K562 (cell line): ENCODE measurements at places on chromosomes 16 and 17.

DNA sequence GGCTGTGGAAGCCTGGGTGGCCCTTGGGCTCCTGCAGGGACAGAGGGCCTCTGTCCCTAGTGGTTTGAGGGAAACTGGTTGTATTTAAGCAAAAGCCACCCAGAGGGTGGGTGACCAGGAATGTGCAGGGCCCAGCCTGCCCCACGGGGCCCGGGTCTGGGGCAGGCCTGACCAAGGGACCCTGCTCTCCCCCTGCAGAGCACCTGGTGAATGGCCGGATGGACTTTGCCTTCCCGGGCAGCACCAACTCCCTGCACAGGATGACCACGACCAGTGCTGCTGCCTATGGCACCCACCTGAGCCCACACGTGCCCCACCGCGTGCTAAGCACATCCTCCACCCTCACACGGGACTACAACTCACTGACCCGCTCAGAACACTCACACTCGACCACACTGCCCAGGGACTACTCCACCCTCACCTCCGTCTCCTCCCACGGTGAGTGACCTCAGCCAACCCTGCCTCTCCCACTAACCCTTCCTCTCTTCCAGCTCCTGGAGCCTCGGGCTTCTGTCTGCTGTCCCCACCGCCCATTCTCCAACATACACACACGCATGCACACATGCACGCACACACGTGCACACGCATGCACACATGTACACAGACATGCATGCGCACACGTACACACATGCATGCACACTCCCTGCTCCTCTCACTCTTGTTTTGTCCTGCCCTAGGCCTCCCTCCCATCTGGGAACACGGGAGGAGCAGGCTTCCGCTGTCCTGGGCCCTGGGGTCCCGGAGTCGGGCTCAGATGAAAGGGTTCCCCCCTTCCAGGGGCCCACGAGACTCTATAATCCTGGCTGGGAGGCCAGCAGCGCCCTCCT lies 10.4 kb downstream of the GALK1 start:
- peak; percentile 68 for DNase-seq

- DNase-seq, result no peak
Measured at GRCh38 chr16:28930652-28931051, 1.1 kb upstream of the CD19 start.

DNA sequence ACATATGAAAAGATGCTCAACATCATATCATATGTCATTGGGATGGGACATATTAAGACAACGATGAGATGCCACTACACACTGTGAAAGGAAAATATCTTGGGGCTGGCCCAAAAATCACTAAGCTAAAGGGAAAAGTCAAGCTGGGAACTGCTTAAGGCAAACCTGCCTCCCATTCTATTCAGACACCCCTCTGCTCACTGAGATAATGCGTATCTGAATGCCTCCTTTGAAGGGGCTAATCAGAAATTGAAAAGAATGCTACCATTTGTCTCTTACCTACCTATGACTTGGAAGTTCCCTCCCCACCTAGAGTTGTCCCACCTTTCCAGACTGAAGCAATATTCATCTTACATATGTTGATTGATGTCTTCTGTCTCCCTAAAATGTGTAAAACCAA lies 11.2 kb upstream of the TRIM25 start:
- no peak for DNase-seq

- no peak for DNase-seq
Measured at GRCh38 chr16:84933774-84934631, 77.3 kb downstream of the ZDHHC7 start.

- no peak for DNase-seq
Measured at GRCh38 chr16:30758988-30759491, 2.8 kb downstream of the CFAP119 start.

- DNase-seq, result no peak
Measured at GRCh38 chr17:249236-249993, 68.0 kb upstream of the DOC2B start.

DNA sequence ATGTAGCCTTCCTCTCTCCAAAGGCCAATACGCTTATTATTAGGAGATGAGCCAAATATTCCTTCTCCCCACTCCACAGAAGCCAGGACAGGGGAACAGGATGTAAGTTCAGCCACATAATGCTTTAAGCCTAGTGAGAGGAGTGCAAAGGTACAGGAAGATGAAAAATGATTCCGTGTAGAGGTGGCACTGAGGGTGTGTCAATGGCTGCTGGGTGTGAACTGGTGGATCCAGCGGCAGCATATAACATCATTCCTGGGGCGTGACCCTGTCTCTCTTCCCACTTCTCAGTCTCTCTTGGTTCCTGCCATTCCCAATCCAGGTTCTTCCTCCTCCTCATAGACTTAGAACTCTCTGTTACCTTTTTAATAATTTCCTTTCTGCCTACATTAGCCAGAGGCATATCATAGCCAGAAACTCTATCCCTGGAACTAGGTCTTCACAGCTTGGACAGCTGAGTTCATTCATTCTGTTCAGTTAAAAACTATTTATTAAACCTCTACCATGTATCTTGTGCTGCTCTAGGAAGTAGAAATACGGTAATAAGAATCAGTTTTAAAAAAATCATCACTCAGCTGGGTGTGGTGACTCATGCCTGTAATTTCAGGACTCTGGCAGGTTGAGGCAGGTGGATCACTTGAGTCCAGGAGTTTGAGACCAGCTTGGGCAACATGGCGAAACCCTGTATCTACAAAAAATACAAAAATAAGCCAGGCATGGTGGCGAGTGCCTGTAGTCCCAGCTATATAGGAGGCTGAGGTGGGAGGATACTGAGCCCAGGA lies 58.0 kb upstream of the FAM20A start:
- DNase-seq, result no peak

DNA sequence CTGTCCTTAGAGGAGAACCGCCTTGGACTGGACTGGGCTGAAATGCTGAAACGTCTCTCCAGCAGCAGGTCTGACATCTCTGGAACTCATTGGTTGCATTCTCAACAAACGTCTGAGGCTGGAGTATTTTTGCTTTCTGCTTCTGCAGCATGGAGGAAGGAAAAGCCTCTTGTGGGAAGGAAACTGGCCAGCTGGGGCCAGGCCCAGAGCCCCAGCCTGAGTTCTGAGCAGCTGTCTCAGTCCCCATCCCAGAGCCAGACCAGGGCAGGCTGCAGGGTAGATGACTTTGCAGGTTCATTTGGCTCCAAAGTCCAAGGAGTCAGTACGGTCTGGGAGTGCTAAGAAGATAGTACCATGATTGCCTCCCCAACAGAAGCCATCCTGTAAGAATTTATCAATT lies 18.3 kb downstream of the TEKT3 start:
- DNase-seq, result no peak

- peak; percentile 21 for DNase-seq
Measured at GRCh38 chr17:67431249-67432015, 54.4 kb downstream of the PITPNC1 start.

DNA sequence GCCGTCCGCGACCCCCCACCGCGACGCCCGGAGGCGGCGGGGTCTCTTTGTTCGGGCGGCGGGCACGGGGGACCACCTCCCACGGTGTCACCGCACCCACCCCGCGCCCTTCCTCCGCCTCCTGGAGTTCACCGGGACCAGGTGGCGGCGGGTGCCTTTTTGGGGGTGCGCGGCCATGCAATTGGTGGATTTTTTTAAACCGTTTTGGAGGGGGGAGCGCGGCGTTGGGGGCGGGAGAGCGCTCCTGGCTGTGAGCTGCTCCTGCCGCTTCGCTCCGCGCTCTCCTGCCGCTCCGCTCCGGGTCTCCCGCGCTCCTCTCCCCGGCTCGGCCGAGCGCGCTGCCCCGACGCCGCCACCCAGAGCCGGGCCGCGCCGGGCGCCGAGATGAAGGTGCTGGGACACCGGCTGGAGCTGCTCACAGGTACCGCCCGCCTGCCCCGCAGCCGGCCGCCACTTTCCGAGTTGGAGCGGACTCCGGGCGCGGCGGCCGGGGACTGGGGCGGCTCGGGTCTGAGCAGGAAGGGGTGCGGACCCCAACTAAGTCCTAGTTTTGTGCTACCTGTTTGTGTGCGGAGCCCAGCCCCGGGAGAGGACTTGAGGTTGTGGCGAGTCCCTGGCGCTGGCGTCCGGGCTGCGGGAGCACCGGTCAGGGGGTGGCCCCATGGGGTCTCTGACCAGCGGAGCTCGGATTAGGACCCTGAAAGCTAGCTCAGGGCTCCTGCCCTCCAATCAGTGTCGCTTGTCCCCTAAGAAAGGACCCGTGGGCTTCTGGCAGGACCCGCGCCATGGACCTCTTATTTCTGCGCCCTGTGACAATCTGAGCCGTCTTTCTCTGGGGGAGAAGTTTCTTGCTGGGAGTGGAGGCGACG lies 35.7 kb upstream of the NDRG4 start:
- DNase-seq, result no peak

DNA sequence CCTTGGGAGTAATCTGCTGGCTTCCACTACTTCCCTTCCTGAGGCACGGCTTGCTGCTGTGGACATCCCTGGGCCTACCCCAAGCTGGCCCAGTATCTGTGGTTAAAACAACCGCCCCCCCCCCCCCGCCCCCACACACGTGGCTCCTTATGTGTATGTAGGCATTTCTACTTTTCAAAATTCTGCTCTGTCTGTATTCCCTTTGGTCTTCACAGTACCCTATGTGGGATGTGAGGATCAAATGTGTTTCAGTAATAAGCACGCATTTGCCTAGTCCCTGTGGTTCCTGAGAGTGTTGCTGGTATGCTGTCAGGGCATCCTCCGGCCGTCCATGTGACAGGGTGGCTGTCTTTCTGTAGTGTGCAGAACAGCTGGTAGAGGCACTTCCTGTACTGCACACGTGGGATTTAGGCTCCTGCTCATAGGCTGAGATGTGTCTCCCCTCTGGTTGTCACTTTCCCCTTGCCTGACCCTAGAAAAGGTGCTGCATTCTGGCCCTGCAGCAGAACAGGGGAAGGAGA lies 2.2 kb downstream of the NT5M start:
- peak; percentile 79 for DNase-seq

DNA sequence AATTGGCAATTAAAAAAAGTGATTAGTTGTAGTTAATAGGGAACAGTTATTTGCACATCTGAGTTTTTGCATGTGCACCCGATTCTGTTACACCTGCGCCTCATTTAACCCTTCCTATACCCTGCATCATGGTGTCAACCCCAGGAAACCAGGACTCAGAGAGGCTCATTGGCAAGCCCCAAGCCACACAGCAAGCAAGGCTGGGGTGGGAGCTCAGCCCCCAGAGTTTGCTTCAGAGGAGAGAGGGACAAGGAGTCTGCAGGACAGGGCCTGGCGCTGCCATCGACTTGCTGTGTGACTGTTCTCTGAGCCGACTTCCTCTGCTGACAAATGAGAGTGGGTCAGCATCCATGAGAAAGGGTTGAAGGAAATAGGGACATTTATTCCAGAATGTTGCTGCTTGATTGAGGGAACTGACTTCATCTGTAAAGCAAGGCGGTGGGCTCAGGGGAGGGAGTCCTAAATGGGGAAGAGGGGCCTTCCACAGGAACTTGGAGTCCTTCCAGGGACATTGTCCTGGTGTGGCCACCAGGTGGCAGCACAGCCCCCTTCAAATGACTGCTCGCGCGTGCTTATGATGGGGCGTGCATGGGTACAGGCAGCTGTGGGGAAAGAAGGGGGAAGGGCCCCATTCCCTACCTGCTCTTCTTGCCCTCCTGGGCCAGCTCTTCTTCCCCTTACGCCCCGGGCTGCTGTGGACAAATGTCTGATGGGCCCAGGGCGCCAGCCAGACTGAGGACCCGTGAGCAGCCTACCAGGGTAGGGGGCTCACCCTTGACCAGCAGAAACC lies 51.6 kb downstream of the NT5M start:
- peak; percentile 71 for DNase-seq

DNA sequence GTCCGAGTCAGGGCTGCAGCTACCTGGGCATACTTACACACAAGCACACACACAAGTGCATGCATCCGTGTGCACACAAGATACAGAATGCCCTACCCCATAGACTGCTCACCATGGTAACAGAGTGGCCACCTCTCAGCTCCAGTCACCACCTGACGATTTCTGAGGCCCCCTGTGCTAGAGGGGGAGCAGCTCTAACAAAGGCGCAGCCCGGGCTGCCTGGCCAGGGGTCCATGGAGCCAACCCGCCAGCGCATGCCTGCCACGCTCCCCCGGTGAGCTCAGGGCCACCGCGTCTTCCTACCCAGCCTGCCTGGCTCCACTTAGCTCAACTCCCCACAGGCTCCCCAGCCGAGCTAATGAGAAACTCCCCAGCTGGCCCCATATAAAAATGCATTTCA lies 75.5 kb downstream of the ZNF423 start:
- no peak for DNase-seq

DNA sequence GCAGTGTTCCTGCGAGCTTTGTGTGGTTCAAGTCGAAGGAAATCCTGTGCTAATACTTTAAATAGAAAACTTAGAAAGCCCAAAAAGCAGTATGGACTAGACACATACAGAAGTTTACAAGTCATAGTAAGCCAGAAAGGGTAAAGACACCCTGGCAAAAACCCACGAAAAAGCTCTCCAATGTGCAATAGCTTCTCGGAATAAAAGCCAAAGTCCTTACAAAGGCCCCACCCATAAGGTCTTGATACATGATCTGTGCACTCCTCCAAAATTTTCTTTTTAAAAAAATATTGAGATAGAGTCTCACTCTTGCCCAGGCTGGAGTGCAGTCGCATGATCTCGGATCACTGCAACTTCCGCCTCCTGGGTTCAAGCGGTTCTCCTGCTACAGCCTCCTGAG lies 10.3 kb downstream of the C16orf86 start:
- DNase-seq, result no peak

DNA sequence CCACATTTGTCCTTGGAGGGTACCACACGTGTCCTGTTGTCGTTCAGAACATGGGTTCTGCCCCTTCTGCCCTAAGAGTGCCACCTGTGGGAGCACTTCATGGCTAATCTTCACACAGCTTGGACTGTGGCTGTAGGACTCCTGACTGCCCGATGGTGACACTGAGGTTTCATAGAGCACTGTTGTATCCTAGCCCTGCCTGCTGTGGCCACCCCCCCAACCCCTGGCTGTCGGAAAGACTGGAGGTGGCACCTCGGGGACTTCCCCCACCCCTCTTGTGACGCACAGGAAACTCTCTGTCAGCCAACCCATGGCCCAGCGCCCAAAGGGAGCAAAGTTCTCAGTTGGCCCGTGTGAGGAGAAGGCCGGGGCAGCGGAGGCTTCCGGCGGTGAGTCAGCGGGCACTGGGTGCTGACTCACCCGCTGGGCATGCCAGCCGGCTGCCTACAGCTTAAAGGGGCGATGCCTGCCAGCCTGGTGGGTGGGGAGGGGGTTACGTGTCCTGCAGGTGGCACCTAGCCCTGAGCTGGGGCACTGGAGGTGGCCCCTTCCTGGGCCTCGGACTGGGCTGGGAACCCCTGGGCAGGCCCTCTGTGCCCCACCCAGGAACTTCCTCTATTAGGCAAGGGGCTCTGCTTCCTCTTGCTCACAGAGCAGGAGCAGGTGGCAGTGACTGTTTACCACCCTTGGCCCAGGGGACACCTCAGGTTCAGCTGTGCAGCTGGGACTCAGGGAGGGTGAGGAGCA lies 3.4 kb downstream of the MAP2K3 start:
- DNase-seq, result no peak

GRCh38 chr16:13936596-13937081 lies 16.7 kb downstream of the ERCC4 start:
- no peak for DNase-seq

DNA sequence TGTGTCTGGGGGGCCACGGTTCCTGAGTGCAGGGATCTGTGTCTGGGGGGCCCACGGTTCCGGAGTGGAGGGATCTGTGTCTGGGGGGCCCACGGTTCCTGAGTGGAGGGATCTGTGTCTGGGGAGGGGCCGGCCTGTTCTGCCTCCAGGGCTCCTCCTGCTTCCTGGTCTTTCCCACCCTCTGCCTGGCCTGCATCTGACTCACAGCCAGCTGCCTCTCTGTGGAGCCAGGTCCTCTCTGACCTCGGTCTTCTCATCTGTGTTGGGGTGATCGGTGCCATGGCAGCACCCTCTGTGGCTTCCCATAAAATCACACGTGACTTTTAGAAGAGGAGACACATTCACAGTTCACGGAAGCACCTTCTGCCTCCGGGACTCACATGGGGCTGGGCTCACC lies 50.3 kb downstream of the ZFPM1 start:
- DNase-seq, result no peak
